T follicular helper cell (primary cell): ENCODE measurements at places on chromosomes 12 and 14.

GRCh38 chr14:65336191-65336591, 76.3 kb upstream of the FUT8 start:
- DNase-seq, result no peak

DNA sequence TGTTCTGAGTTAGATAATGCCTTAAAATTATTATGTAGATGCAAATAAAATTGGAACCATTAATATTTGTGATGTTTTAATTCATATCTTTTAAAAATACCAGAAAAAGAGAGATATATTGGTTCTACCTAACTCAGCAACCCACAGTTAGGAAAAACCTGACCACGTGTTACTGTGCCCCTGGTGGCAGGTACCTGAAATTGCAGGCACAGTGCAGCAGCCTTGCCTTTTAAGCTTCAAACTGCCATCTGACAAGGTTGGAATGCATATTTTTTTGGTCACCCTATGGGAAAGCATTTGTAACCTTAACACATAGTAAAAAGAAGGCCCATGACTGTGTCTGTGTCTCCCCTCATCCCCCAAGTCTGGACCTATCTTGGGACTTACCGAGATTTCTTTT, 109.4 kb upstream of the NOS1 start:
- DNase-seq, result no peak

- no peak for DNase-seq
These were observed 107.8 kb downstream of the DUSP6 start for GRCh38 chr12:89244536-89244935.

DNA sequence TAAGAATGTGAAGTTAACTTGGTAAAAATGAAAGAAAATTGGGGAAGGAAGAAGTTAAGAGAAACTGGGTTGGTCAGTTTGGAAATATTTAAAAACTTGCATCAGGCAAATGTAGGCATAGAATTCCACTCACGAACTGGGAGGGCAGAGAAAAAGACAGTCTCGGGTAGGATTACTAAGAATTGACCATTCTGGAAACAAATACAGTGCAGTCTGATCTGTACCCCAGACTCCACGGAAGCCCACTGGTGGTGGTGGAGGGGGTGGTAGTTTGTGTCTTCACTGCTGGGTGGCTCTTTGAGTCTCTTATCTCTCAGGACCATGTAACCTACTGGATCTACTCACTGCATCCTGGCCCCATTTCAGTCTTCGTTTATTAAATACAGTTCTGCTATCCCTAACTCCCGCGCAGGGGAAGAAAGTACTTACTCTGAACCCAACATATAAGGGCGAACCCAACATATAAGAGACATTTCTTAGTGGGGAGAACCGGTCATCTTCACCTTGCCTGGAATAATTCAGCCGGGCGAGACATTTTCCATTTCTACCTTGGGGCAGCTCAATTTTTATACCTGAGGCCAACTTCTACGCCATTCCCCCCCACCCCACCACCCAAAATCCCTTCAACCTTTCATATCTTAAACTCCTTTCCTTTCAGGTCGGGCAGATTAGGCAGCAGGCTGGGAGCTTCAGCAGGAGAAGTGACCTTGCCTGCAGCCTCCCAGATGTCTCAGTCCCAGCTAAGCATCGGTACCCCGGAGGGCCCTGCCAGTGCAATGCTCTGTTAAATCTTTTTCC, 1.7 kb downstream of the SLC2A3 start:
- DNase-seq, result no peak

GRCh38 chr12:130240831-130241590, 78.7 kb downstream of the FZD10 start:
- no peak for DNase-seq

DNA sequence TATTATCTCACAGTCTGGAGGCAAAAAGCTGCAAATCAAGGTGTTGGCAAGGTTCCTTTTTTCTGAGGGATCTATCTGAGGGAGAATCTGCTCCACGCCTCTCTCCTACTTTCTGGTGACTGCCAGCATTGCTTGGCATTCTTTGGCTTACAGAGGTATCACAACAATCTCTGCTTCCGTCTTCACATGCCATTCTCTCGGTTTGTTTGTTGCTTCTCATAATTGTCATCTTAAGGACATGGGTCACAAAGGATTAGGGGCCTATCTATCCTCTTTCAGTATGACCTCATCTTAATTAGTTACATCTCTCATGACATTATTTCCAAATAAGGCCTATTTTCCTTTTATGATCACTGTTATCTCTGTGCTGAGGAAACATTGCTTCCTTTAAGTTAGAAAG, 345.0 kb downstream of the FOXG1 start:
- no peak for DNase-seq

DNA sequence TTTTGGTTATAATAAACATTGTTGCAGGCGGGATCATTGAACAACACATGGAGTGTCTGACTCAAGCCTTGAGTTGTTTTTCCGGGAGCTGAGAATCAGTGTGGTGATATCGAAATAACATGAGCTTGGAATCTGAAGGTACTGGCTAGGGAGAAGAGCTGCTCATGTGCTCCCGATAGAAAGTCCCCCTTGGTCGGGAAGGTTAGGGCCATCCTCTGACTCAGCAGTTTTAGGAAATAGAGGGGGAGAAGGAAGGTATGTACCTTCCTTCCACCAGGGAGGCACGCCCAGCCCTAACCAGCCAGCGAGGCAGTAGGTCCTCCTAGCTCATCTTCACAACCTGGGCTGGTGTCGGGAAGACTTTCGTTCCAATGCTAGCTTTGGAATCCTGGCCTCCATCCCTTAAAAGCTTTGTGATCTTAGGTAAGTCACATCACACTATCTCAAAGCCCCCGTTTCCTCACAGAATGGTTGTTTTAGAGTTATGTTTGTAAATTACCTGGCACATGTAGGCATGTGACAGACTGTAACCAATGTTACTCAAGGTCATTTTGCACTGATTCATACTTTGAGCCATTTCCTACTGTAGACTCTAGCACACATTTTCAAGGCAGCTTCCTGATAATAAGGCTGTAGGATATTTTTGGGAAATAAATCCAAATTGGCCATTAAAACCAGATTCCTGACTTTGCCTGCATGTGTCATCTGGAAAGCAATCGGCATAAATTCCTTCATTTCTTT, 1.9 kb upstream of the RAB35 start:
- DNase-seq, result no peak

- no peak for DNase-seq
These were observed 3.3 kb downstream of the BTG1 start for GRCh38 chr12:92142251-92142926.
